ENCODE measurements at places on chromosomes 3 and 15. TPM values are rescaled to one million over a fixed set of nuclear protein-coding genes. Genes with fewer than 3 reads are reported as not detected.

RBMS3 gene
- total RNA-seq, result 19.7 TPM

BBX gene
- total RNA-seq, result 317 TPM

DNA sequence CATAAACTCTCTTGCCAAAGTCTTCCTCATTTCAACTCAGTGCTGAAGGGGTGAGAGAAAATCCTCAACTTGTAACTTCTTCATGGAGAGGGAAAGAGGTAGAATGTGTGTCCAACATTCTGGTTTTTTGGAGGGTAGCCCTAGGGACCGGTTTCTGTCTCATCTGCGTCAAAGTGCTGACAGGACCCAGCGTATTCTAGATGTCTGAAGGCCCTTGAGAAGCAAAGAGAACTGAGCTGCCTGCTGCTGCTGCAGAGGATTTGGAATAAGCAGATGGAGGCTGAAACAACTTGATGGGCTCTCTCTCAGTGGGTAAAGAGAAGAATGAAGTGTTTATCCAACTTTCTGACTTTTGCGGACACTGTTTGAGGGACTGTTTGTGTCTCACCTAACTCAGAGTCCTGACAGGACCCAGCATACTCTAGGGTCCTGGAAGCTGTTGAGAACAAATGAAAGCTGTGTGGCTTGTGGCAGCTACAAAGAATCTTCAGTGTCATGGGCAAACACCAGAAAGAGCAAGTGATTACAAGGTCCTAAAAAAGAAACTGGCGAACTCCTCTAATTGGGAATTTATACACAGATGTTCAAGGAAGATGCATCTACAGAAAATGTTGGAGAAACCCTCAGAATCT, 174.4 kb downstream of the SI start:
- DNase-seq, result peak; percentile 20

RHCG gene
- total RNA-seq, result 0.62 TPM

- no peak for DNase-seq
Observed at GRCh38 chr3:31522152-31522551, 10.6 kb upstream of the STT3B start.

EPHA6 gene
- total RNA-seq, result 9.8 TPM

DNA sequence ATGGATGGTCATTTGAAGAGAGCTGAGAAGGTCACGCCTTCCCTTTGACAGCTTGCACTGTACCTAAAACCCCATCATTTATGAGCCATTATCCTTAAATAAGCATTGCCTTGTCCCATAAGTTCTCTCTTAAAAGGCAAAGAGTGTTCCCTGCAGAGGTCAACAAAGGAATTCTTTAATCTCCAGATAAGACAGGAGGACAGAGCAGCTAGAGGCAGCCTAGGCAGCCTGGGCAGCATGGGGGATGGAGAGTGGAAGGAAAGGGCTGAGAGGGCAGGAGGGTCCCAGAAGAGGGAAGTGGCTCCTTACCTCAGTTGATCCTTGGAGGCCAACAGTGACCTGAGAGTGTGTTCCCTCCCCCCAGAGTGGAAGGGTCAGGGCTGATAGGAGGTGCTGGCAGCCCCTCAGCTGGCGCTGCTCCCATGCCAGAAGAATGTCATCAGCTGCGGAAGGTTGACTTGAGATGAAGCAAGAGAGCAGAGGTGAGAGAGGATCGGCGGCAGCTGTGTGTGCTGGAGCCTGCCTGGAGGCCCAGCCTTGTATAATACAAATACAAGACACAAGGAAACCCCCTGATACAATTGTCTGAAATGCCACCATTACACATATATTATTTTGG, 12.8 kb downstream of the KBTBD13 start:
- no peak for DNase-seq

IL17RB gene
- total RNA-seq, result 17.5 TPM

- DNase-seq, result no peak
Observed at GRCh38 chr15:100704281-100705055, 102.1 kb downstream of the ASB7 start.

GRCh38 chr3:126194713-126195305, 14.4 kb upstream of the ALDH1L1 start:
- no peak for DNase-seq

SEMA3B gene
- total RNA-seq, result 26.7 TPM

DNA sequence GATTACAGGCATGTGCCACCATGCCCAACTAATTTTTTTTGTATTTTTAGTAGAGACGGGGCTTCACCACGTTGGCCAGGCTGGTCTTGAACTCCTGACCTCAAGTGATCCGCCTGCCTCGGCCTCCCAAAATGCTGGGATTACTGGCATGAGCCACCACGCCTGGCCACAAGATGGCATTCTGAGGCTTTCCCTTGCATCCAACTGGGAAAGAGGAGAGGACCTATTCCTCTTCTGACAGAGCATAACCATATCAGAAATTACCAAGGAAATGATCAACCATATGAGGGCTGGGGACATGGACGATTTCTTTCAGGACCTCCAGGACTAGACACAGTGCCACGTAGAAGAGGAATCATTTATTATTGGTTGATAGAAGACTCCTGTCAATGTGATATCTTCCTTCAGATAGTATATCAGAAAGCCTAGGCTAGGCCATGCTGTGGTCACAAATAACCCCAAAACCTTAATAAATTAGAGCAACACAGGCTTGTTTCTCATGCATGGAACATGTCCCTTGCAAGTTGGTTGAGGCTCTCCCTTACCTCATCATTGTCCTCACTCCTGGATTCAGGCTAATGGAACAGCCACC, 372.3 kb upstream of the IL12A start:
- peak; percentile 37 for DNase-seq

ARHGEF26 gene
- 33.0 TPM for total RNA-seq

GRCh38 chr15:52448011-52448890, 80.4 kb downstream of the MYO5A start:
- no peak for DNase-seq

DNA sequence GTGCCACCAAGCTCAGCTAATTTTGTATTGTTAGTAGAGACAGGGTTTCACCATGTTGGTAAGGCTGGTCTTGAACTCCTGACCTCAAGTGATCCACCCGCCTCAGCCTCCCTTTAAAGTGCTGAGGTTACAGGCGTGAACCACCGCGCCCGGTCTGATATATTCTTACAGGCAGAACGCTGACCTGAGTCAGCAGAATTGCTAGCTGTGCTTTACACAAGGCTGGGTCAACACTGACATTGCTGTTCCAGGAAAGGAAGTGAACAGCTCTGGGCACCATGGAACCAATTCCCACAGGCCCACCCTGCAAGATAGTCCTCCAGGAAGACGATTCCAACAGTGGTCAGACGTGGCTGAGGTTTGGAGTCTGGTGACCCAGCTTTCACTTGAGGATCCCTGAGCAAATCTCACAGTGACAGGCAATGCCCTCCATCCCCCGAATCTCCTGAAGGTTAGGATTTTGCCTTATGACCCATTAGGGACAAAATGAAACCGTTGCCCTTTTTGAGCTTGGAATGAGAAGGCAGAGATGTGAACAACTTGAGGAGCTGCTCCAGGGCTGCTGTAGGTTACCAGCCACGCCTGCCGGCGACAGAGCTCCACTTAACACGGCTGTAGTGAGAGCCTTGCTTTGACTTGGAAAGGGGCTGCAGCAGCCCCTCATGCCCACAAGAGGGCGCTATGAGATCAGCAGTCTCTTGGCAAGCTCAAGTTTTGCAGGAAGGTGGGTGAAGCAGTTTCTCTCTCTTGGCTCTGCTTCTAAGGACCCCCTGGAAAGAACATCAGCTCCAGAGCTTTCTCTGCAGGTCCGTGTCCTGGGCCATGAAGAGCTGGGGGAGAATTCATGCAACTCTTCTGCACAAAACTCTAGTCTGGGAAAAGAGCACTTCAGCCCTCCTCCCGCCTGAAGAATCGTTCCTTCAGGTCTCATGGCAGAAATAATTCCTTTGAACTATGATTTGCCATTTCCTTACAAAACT, 74.1 kb downstream of the SENP2 start:
- peak; percentile 88 for DNase-seq

NOP10 gene
- total RNA-seq, result 75.5 TPM

C2CD4B gene
- total RNA-seq, result 2.9 TPM

DNA sequence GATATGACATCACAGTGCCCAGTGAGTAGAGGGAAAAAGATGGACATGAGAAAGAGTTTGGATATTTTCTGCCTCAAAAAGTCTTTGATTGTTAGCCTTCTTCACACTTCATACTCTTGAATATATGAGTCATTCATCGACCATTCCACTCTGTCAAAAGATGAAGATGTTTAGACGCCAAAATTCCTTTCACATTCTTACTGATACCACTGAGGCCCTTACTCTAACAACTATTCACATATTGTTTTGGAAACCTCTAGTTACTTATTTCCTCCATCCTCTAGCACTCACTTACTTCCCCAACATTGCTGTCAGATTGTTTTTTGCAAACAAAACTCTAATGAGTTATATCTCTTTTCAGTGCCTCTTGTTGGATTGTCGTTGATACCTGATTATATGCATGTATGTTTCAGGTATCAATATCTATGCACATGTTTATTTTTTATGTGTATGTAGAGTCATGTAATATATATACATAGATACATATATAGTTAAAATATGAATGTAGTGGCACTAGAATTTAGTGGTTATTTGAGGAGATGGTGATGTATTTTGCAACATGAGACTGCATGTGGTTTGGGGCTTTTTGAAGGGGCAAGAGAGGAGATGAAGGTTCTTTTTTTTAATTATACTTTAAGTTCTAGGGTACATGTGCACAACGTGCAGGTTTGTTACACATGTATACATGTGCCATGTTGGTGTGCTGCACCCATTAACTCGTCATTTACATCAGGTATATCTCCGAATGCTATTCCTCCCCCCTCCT, 40.0 kb upstream of the OR5H6 start:
- DNase-seq, result no peak

GRCh38 chr3:134328147-134328591, 46.1 kb downstream of the AMOTL2 start:
- DNase-seq, result no peak

- no peak for DNase-seq
Observed at GRCh38 chr15:101035611-101036010, 116.5 kb downstream of the LRRK1 start.

GRCh38 chr3:72036899-72037298, 252.0 kb upstream of the PROK2 start:
- DNase-seq, result no peak

GRCh38 chr15:61038910-61039309, 190.2 kb downstream of the RORA start:
- DNase-seq, result peak; percentile 51

DNA sequence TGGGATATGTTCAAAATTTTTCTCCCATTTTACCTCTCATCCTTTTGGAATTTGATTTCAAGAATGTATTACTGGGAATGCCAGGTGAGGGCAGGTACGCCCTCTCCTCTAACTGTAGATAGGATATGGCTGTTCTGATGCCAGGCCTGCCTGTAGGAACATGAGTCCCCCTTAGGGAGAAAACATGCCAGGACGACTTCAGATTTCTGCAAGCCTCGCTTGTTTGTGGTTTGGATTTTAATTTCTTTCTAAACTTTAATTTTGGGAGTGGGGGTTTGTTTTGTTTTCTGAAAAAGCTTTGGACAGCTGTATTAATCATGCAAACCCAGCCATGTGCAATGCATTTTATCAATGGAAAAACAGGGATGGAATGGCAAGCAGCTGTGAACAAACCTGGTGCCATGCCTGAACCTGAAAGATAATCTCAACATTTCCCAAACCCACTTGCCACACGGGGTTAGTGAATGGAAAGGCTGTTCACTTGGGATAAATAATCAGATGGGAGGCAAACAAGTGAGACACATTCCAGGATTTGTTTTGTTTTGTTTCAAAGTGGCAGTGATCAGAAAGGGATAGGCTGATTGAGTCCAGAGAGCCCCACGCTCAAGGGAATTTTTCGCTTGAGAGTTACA, 207.6 kb downstream of the GAP43 start:
- no peak for DNase-seq

GRCh38 chr3:127063916-127064315, 81.0 kb downstream of the PLXNA1 start:
- DNase-seq, result no peak

- DNase-seq, result no peak
Observed at GRCh38 chr3:62229908-62230307, 143.4 kb downstream of the FEZF2 start.

DNA sequence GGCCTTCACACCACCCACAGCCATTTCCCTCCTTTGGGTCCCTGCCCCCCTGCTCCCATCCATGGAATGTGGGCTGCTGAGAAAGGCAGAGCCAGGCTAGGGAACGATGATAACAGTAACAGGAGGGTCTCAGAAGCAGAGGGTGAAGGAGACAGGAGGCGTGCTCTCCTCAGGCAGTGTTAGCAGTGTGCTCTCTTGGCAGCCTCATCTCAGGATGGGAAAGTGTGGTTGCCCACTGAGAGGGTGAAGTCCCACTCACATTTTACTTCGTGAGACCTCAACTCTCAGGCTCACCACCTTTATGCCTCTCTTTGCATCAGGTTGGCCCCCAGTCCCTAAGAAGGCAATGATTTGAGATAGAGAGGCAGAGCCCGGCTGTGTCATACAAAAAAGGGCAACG, 24.5 kb downstream of the TIGIT start:
- DNase-seq, result no peak

GRCh38 chr3:169914321-169914720, 2.9 kb downstream of the SAMD7 start:
- no peak for DNase-seq

GRCh38 chr15:63094495-63094931, 27.1 kb upstream of the LACTB start:
- DNase-seq, result no peak

GRCh38 chr3:106208967-106209366, 340.2 kb upstream of the CBLB start:
- DNase-seq, result peak; percentile 17
